ENCODE measurements at places on chromosomes 1 and 21.

DNA sequence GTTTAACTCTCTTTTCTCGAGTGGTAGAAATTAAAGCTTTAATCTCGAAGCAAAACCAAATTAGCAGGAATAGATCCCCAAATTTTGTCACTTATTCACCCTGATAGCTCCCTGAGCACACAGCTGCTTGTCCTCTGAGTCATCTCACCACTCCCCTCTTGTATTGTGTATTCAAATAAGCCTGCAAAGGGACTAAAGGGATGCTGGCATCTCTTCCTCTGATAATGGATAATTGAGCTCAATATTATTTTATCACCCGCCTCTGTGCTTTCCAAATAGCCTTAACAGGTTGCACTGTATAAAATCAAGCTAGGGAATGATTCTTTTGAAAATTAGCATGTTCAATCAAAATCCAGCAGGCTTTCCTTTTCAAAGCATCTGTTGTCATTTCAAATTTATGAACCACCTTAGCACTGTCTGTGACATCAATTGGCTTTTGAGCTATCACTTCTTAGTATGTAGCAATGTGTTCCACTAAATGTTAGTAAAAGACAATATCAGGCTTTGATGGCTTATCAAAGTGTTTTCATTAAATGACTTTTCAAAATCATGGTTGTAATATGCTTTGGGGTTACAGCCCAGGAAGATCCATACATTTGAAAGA lies 561.6 kb downstream of the PLA2G4A start:
- no peak for DNase-seq

- DNase-seq: no peak
These were observed 2.6 kb upstream of the TNFRSF9 start for GRCh38 chr1:7943251-7943650.

- no peak for DNase-seq
These were observed 623 bp downstream of the RPL22 start for GRCh38 chr1:6198646-6199297.

- no peak for DNase-seq
These were observed 122.8 kb upstream of the IPO9 start for GRCh38 chr1:201706109-201706508.

GRCh38 chr1:227298512-227299240 lies 19.6 kb downstream of the CDC42BPA start:
- no peak for DNase-seq

DNA sequence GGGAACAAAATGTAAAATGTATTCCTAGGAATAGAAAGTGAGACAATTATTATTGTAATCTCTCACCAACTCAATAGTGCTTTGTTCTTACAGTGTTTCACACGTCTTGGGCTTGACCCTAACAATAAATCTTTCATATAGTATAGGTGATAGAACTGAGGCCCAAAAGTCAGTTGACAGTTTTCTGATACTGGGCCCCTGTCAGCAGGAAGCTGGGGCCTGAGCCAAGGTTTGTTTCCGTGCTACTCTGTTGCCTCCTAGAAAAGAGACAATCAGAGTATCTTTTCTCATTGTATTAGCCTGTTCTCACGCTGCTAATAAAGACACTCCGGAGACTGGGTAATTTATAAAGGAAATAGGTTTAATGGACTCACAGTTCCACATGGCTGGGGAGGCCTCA lies 5.0 kb downstream of the RRP1B start:
- no peak for DNase-seq

- no peak for DNase-seq
These were observed 499.1 kb upstream of the TMPRSS15 start for GRCh38 chr21:18902660-18903059.

DNA sequence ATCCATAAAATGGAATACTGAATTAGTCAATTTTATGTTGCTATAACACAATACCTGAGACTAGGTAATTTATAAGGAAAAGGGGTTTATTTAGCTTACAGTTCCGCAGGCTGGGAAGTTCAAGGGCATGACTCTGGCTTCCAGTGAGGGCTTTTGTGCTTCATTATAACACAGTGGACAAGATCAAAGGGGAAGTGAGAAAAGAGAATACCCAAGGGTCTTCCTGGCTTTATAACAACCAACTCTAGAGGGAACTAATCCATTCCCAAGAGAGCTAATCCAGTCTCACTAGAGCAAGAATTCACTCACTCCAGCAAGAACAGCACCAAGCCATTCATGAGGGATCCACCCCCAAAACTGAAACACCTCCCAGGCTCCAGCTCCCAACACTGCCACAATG lies 3.1 kb downstream of the KIFAP3 start:
- no peak for DNase-seq

DNA sequence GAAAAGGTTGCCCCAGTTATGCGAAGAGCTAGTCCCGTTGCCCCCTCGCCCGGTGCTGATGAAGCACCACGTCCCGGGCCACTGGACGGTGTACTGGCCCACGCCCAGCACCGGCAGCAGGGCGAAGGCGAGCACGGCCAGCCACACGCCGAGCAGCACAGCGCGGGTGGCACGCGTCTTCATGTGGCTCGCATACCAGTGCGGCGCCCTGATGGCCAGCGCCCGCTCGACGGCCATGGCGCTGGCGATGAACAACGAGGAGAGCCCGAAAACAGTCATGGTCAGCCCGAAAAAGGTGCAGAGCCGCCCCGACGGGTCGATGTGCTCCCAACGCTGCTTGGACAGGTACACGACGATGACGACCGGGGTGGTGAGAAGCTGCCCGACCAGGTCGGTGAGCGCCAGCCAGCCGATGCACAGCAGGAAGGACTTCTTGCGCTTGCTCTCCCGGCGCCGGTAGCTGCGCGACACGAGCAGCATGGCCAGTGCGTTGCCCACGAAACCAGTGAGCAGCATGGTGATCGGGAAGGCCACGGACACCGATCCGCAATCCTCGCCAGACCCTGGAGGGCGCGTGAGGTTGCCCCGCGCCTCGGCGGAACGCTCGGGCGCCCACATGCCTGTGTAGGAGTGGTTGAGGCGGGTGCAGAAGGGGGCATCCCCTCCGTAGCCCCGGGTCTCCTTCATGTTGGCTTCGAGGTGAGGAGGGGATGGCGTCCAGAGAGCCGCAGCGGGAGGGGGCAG lies 553 bp downstream of the PTGER3 start:
- DNase-seq: no peak

DNA sequence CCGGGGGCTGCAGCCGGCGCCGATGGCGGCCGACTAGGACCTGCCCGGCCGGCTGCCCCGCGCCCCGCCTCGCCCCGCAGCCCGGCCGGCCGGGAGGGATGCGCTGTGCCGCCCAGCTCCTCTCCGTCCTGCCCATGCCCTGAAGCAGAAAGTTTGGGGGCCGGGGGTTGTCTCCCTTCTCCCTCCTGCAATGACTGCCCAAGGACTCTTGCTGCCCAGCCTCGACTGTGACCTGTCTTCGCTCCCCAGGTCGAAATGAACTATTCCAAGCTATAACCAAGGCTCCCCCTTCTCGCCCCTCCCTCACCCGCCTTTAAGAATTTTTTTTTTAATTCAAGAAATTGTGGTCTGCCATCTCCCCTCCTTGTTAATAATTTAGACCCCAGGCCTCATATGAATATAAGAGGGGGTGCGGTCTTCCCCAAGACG lies 361 bp downstream of the TMCC2 start:
- no peak for DNase-seq

GRCh38 chr1:193120604-193121166 lies 1.1 kb upstream of the CDC73 start:
- no peak for DNase-seq

DNA sequence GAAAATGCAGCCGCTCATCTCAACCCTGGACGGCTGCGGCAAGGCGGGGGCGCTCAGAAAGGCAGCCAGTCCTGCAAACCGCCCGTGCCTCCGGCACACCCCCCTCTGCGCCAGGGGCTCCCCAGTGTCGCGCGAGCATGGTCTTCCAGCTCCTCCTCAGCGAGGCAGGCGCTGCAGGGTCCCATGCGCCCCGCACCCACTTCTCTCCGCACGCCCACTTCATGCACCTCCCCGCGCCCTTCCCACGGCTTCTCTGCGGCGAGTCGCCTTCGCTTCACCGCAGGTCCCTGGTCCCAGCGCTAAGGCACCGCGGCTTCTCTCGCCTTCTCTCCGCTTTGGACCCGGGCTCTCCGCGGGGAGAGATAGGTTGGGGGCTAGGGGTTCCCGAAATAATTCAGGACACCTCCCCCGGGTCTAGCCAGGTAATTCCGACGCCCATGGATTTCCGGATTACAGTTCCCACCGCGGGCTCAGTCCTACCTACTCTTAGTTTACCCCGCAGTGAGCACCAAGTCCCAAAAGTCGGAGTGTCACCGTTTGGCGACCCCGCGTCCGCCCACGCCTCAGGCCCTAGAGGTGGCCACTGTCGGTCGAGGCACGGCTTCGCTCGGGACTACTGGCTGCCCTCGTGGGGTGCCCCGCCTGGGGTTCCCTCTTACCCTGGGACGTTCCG lies 67.5 kb downstream of the SYT2 start:
- DNase-seq: no peak

GRCh38 chr21:36946949-36947356 lies 19.5 kb downstream of the HLCS start:
- DNase-seq: no peak

DNA sequence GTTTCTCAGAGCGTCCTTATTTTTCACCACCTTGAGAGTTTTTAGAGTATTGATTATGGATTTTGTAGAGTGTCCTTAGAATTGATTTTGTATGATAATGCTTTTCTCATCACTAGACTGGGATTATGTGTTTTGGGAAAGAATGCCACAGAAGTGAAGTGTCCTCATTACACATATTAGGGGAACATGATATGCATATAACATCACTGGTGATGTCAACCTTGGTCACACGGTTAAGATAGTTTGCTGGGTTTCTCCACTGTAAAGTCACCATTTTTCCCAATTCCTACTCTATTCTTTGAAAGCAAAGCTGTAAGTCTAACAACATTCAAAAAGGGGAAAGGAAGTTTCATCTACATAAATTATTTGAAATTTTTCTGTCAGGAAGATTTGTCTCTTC lies 39.6 kb upstream of the PALMD start:
- no peak for DNase-seq

GRCh38 chr1:222392556-222392955 lies 155.3 kb downstream of the HHIPL2 start:
- DNase-seq: no peak

DNA sequence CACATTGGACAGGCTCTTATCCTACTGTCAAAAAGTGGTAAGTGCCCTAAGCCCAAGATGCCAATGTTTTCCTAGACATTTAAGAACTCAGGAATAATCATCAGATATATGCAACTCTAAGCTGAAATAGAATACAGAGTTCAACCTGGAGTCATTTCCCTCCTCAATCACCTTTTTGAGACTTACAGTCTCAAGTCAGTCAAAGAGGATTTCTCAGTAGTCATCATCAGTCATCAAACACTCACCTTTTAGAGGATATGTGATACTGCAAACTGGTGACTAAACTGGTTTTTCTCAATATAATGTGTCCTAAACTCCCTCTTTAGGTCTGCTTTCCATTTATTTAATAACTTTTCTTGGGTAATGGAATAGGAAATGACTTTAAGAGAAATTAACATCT lies 145.3 kb upstream of the ADAMTS5 start:
- no peak for DNase-seq

- DNase-seq: no peak
These were observed 94.7 kb downstream of the CHD1L start for GRCh38 chr1:147337040-147337630.

DNA sequence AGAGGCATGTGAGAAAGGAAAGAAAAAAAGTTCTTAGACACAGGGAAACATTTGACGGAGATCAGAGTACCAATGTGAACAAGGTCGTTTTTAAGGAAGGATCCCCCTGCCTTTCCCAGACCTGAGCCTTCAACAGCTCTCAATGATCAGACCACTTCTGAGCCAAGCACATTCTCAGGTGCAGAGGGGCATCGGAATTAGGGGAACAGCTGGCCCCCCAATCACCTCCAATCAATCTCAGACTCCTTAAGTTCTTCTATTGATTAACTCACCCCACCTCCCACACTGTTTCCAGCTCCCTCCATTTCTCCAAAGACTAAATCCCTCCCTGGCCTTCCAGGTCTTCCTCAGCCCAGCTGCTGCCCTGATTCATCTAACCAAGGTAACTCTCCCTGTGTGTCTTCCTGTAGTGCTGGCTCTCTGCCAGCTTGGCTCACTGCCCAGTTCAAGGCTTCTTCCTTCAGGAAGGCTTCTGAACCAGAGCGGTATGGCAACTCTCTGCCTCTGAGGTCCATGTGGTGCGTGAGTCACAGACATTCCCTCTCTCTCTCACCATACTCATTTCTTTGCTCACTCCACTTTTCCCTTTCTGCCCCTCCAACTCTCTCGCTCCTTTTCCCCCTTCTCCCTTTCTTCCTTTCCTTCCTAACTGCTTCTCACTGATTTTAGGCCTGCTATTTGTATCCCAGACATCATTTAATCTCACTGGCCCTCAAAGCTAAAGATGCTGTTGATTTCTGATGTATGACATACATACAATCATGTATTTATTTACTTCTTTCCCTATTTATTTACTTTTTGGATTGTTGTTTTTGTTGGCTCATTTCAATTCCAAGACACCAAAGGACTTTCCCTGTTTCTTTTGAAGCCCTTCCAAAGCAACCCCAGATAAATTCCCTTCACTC lies 18.1 kb downstream of the CFAP45 start:
- peak; percentile 11 for DNase-seq

- DNase-seq: no peak
These were observed 543 bp downstream of the TMEM9 start for GRCh38 chr1:201153474-201154388.

- DNase-seq: no peak
These were observed 41.9 kb downstream of the CEP170 start for GRCh38 chr1:243213045-243213787.

DNA sequence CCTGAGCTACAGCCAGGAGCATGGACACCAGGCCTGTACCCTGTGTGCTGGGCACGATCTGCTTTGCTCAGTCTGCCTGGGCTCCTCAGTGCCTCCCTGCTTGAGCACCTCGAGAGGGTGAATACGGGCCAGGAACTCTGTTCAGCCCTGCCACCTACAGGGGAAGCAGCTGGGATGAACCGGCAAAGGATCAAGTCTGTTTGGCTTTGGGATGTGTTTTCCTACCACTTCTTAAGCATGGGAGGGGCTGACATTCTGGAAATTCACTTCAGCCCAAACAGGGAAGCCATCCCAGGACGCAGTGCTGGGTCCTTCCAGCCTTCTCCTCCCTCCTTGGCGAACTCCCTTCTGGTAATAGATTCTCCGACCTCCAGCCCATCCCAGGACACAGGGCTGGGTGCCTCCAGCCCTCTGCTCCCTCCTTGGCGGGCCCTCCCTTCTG lies 55.8 kb upstream of the SELENON start:
- DNase-seq: no peak

- no peak for DNase-seq
These were observed 189.2 kb downstream of the ZP4 start for GRCh38 chr1:237701534-237701933.

DNA sequence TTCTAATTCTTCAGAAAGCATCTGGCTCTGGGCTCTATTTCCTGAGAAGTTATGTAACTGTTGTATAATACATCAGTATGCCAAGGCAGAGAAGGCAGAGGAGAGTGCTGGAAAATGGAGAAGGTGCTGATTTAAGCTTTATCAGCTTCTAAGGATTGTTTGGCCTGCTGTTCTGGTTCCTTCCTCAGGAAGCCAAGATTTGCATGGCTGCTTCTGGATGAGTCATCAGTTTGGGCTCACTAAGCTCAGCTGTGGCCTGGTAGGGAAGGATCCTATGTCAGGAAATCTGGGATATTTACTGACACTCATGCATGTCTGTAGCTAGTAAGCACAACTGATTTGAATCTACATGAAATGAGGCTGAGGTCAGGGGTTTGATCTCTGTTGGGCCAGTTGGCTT lies 73.2 kb upstream of the ADGRL4 start:
- DNase-seq: no peak

All from T-cell (primary cell).